Stimulated activated CD8-positive, alpha-beta memory T cell treated with anti-CD3 and anti-CD28 coated beads, Interleukin-4, amount 100 ng/mL, for 48 hours (primary cell): ENCODE measurements at places on chromosomes 2 and 18.

DNA sequence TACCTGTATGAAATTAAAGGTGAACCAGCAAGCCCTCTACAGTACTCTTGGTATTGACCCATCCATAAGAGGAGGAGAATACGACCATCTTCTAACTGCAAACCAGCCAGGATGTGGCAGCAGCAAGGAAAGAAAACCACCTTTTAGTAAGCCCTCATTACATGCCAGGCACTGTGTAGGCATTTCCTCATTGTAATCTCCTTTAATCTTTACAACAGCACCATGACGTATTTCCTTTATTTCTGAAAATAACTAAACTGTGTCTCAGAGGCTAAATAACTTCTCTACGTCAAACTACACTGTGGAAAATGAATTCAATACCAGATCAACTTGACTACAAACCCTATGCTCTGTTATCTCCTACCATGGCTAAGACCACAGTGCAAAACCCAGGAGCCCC is 18.2 kb downstream of the WDR35 start:
- no peak for DNase-seq

DNA sequence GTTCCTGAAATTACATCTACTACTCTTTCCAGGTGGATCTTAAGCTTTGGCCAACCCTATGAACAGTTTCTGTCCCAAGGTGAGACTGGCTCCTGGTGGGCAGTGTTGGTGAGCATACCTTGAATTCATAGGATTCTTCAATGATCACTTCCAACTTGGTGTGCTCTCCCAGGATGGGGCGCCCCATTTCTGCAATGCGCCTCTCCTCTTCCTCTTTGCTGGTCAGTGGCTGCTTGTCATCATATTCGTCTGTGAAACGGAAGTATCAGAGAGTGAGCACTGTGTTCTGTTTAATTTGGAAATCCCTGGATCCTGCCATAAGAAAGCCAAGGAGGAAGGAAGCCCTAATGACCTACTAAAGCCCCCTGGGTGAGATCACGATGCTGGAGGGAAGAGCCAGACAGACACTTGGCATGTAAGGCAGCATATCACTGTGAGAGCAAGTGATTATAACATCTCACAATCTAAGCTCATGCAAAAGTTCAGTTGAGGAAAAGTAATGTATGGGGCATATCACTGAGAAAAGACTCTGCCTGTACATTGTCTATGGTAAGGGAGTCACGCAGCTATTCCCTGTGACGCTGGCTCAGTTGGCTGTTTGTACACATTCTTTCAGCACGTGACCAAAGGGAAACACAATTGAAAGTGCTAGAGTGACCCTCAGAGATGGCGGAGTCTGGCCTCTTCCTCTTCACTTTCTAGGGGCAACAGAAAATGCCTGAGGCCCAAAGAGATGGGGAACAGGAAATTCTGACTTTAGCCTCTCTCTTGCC is 287.0 kb downstream of the SLC8A1 start:
- DNase-seq: no peak

GRCh38 chr2:218849721-218850120 is 9.9 kb upstream of the WNT6 start:
- DNase-seq: no peak

GRCh38 chr2:198479065-198479464 is 674.7 kb downstream of the PLCL1 start:
- DNase-seq: no peak
